ENCODE measurements at places on chromosomes 1 and 21.

DNA sequence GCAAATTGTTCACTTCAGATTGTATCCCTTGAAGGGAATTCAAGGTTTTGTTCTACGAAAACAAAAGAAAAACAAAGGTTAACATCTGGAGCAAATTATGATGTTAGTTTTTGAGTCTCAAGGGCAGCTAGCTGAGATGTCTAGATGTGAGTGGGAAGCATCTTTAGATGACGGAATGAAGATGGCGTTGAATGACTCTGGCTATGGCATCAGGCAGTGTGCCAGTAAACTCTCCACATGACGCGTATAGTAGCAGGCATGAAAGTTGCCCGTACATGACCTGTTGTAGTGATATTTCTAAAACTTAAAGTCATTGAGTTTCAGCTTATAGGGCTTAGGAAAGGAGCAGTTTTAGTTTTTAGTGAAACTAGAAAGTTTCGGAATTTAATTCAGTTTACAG lies 12.3 kb upstream of the SDC3 start:
- DNase-seq: no peak

GRCh38 chr1:10400013-10400412 lies 1.1 kb downstream of the PGD start:
- DNase-seq: no peak

DNA sequence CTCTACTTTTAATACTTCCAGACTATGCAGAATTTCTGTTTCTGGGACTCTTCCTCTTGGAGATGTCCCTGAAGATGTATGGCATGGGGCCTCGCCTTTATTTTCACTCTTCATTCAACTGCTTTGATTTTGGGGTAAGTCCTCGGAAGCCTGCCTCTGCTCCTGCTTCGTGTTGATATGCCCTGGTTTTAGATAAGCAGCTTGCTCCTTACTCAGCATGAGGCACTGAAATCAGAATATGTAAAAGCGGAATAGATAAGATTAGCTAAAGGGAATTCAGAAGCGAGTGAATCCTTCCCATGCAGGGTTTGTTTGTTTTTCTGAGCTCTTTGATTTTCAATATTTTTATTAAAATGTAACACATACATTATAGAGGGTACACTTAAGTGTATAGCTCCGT lies 234.7 kb downstream of the CACNA1E start:
- no peak for DNase-seq

GRCh38 chr1:58283388-58284224 lies 262.9 kb downstream of the OMA1 start:
- DNase-seq: no peak

GRCh38 chr1:27872802-27873551 lies 633 bp downstream of the THEMIS2 start:
- DNase-seq: no peak

DNA sequence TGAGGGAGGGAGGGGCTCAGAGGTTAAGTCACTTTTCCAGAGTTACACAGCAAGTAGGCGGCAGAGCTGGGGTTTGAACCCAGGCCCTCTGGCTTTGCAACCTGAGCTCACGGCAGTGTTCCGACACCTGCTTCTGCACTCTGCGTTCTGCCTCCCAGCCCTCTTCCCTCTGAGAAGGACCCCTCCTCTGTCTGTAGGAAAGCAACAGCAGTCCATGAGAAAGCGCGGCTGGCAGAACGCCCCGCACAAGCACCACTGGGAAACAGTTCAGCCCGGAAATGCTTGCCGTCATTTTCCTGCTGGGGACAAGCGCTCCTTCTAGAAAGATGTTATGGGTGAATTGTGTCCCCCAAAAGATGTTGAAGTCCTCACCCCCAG lies 241.1 kb downstream of the NPHP4 start:
- DNase-seq: no peak

GRCh38 chr1:13595411-13595810 lies 11.8 kb downstream of the PDPN start:
- DNase-seq: no peak

DNA sequence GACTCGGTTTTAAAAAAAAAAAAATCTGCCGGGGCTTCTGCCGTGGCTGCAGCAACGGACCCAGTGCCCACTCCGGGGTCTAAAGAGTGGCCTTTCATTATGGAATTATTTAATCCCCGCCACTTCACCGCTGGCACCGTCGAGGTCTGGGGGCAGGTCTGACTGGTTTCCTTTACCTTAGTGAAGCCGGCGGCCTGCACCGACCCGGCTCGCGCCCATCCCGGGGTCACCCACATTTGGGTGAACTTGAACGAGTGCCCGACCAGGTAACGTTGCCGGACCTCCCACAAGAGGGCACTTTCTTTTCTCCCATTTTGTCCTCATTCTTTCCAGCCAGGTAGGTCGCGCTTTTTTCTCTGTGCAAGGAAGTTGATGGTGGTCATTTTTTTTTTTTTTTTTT lies 4.3 kb downstream of the PRKCZ start:
- DNase-seq: no peak

DNA sequence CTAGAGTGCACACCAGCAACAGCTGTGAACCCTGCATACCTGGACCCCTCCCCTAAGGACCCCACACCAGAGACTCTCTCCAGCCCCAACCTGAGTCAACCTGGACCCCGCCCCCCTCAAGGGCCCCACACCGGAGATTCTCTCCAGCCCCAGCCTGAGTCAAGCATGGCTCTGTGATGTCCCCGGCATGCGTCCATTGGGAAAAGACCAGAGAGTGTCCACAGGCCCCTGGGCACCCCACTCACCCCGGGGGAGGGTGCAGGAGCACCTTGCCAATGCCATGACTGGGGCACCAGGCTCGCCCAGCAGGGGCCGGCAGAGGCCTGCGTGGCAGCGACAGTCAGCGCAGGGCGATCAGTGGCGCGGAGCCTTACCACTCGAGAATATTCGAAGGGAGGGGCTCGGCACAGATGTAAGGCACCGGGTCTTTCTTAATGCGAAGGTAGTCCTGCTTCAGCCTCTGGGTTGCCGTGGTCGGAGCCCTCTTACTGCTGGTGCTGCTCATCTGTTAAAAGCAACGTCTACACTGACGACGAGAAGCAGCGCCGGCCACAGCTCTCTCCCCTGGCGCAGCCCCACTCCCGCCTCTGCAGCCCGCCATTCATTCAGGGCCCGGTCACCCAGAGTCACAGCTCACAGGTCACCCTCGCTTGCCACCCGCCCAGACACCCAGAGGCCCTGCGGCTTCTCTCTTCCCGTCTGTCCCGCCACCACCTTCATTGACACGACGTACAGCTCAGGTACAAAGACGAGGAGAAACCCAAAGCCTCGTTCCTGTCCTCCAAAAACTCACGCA lies 6.0 kb downstream of the UBE2J2 start:
- no peak for DNase-seq

DNA sequence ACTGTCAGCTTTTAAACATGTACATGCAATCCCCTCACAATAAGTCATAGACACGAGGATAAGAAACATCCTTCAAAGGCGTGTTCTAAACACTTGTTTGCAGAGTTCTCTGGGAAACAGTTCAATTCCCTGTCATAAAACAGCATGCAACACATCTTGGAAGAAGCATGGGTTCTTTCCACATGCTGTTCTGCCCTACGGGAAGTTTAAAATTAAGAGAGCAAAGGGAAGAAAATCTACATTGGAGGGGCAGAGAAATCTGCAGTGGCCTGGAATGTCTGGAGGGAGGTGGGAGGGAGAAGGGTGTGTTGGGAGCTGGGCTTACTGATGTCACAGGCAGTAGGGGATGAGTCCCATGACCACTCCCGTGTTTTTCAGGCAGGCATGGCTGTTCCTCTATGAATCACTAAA lies 98.3 kb upstream of the SLC2A1 start:
- DNase-seq: no peak

Measured in NCI-H526 (cell line).